ENCODE measurements at places on chromosomes 16 and 17. TPM values are rescaled to one million over a fixed set of nuclear protein-coding genes. Genes with fewer than 3 reads are reported as not detected.

- H3K4me3 ChIP-seq, result peak within 1 kb of the TSS; percentile 75
- H3K27me3 ChIP-seq, result no peaks in the 10 kb centered on the region
- no peaks in the 10 kb centered on the region for H3K36me3 ChIP-seq
- no peak for DNase-seq
Measured at GRCh38 chr16:23678430-23679273, at the start of gene PLK1. Gene PLK1, plus strand, starts transcription at chr16:23678889. Its CDS starts 44 bp downstream, at chr16:23678933.

- H3K27ac ChIP-seq, result no peak overlapping the region
- peaks cover 68% of the 10 kb centered on the region for H3K36me3 ChIP-seq
- DNase-seq, result no peak
- H3K27me3 ChIP-seq, result no peaks in the 10 kb centered on the region
- H3K4me3 ChIP-seq, result no peak overlapping the region
- H3K4me1 ChIP-seq, result no peaks in the 10 kb centered on the region
Measured at GRCh38 chr16:23353440-23353839, 51.3 kb downstream of the SCNN1B start.

DNA sequence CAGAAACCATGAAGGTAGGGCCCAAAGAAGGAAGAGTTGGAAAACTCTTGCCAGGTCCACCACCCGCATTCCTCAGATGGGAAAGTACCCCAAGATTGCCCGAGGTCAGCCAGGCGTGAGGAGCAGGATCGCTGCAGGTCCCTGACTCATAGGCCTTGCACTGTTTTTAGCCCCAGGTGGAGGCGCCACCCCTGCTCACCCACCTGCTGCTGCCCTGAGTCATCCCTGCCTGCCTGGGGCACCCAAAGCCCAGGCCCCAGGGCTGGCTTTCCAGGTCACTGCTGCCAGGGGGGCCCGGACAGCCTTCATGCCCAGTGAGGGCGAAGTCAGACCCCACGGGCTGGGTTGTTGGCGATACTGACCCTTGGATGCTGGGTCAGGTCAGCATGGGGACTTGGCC, 100.9 kb downstream of the AMFR start:
- no peak overlapping the region for H3K4me3 ChIP-seq
- no peaks in the 10 kb centered on the region for H3K36me3 ChIP-seq
- no peaks in the 10 kb centered on the region for H3K4me1 ChIP-seq
- H3K27ac ChIP-seq, result no peak overlapping the region
- no peaks in the 10 kb centered on the region for H3K27me3 ChIP-seq

DNA sequence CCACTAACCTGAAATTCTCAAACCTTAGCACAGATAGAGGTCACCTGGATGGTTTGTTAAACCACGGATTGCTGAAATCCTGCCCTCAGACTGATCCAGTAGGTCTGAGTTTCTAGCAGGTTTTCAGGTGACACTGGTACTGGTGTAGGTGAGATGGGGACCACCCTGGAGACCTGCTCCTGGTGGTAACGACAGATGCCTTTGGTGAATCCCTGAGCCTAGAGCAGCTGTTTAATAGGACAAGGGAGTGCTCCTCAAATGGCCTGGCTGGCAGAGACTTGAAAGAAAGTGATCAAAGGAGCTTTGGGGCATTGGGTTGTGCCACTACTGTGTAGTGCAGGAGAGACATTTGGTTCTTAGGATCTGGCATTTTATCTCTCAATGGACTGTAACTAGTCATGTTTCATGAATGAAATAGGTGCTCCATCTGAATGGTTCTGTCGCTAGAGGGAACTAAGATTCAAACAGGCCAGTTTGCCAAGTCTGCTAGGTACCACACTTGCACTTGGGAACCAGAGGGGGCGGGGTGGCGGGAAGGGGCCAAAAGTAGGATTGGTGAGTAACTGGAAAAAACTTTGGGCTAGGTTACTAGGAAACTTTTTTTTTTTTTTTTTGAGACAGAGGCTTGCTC, 2.9 kb upstream of the IFI35 start:
- H3K4me3 ChIP-seq, result no peak overlapping the region
- DNase-seq, result no peak
- H3K27ac ChIP-seq, result no peak overlapping the region
- peaks cover 56% of the 10 kb centered on the region for H3K36me3 ChIP-seq

DNA sequence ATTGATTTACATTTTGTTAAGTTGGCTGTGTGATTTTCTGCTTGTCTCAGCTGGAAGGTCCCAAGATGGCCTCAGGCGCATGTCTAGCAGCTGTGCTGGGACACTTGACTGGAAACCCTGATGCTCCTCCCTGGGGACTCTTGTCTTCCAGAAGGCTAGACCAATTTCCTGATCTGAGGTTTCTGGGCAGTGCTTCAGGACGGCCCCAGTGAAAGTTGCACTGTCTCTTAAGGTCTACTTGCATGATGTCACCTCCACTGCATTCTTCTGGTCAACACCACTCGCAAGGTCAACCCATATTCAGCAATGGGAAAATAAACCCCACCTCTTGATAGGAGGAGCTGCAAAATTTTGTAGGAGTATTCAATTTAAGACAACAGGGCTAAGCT, 116.0 kb downstream of the SALL1 start:
- H3K4me3 ChIP-seq, result no peak overlapping the region
- DNase-seq, result no peak
- H3K27me3 ChIP-seq, result no peaks in the 10 kb centered on the region
- H3K27ac ChIP-seq, result no peak overlapping the region

- H3K27ac ChIP-seq, result peak overlapping the region; percentile 58
- no peaks in the 10 kb centered on the region for H3K36me3 ChIP-seq
- peaks cover 29% of the 10 kb centered on the region for H3K4me1 ChIP-seq
- no peaks in the 10 kb centered on the region for H3K27me3 ChIP-seq
- DNase-seq, result no peak
- H3K4me3 ChIP-seq, result no peak overlapping the region
Measured at GRCh38 chr16:79843631-79844043, 243.1 kb upstream of the MAF start.

GRCh38 chr16:48622456-48623303, 12.7 kb upstream of the N4BP1 start:
- H3K27me3 ChIP-seq, result no peaks in the 10 kb centered on the region
- H3K36me3 ChIP-seq, result no peaks in the 10 kb centered on the region
- H3K4me1 ChIP-seq, result peaks cover 17% of the 10 kb centered on the region

The CDH5 gene
- 21.6 TPM for total RNA-seq

DNA sequence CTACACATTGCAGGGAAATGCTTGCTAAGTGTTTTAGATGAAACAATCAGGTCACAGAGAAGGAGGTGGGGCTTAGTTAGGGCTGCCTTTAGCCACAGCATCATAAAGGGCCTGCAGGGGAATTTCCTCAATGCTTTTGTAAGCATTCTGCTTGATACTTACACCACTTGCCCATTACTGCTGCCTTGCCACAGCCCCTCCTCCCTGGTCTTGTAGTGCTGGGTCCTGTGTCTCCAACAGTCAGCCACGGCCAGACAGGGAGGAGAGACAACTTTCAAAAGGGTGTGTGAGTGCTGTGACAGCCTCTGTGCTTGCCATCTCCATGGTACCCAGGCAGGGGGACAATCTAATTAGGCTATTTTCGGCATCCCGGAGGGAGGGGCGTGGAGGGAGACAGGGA, 111.2 kb downstream of the SHISA9 start:
- DNase-seq, result no peak
- H3K27ac ChIP-seq, result no peak overlapping the region
- H3K27me3 ChIP-seq, result no peaks in the 10 kb centered on the region
- no peaks in the 10 kb centered on the region for H3K4me1 ChIP-seq
- no peak overlapping the region for H3K4me3 ChIP-seq

GRCh38 chr16:5615868-5616642, 518.5 kb upstream of the EEF2KMT start:
- no peaks in the 10 kb centered on the region for H3K4me1 ChIP-seq
- H3K36me3 ChIP-seq, result no peaks in the 10 kb centered on the region
- peak overlapping the region; percentile 5 for H3K4me3 ChIP-seq
- DNase-seq, result no peak
- no peaks in the 10 kb centered on the region for H3K27me3 ChIP-seq

DNA sequence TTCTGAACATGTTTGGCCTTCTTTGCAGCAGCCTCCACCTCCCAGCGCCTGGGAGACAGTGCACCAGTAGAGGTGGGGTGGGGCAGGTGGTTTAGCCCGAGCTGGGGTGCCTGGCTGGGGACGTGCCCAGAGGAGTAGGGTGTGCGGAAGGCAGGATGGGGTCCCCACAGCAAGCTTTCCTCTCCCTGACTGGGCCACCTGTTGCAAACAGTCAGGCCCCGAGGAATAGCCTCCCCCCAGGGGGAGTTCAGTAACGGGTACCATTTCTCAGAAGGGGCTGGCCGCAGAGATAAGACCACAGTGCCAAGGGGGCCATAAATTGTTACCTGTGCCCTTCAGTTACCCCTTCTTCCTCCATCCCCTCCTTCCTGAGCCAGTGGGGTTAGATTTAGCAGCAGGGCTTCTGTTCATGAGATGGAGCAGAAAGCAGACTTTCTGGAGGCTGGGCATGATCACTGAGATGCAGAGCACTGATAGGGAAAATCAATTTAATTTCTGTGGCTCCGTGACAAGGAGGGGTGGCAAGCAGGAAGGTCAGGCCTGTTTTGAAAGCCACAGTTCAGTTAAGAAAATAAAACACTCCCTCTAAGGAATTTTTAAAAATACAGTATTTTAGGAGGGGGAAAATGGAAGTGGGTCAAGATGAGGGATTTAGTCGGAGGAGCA, 181.9 kb downstream of the MSI2 start:
- H3K4me3 ChIP-seq, result no peak overlapping the region
- peaks cover 25% of the 10 kb centered on the region for H3K4me1 ChIP-seq
- DNase-seq, result no peak
- no peak overlapping the region for H3K27ac ChIP-seq

DNA sequence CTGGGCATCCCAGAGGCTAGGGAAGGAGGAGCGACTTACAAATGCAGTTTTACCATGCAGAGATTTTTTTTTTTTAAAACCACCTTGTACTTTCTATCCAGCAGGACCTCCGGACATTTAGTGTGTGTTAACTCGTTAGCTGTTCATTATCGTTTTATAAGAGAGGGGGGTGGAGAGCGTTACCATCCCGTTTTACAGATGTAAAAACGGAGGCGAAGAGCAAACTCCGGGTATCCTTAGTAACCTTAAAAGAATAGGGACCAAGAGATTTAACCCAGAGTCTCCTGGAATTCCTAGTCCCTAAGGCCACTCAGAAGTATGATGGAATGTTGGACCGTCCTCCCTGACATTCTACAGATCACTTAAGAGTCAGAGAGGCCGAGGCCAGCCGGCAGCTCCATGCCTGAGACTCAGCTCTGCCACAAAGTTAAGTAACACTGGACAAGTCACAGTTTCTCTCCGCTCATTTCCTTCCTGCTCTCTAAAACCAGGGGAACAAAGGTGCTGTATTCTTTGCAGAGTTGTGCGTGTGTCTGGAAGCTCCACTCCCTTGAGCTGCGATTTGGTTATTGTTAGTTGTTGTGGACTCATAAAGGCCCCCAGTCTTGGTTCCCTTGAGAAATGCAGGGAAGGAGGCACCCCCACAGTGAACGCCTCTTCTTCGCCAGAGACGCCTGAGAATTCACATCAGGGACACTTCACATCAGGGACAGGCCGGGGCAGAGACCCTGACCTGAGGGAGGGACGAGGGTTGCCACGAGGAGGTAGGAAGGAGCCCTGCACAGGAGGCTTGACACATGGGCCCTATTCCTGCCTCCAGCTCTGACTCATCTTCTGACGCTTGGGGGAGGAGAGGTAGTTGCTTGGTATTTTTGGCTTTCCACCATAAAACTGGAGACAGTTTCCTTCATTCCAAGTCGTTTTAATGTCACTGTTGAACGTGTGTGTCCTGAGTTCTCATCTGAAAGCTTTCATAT, 1.2 kb downstream of the DUSP14 start:
- no peaks in the 10 kb centered on the region for H3K36me3 ChIP-seq
- peak overlapping the region; percentile 74 for H3K4me3 ChIP-seq

The CCL15 gene
- not detected for total RNA-seq

The GRIN2C gene
- total RNA-seq, result 4.6 TPM

DNA sequence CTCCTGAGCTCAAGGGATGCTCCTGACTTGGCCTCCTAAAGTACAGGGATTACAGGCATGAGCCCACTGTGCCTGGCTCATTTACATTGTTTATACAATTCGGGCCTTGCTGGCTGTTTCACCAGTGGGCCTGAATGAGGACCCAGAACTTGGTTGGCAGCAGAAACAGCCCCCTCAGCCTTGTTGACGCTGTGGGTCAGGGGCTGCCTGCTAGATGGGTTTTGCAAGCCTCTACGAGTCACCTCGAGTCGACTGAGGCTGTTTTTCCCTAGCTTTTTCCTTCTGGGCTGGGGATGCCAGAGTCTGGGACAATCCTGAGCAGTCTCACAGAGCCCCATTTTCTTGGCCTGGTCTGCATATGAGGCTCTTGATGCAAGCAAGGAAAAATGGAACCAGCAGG, 16.1 kb downstream of the PPL start:
- peak overlapping the region; percentile 69 for H3K27ac ChIP-seq
- H3K4me3 ChIP-seq, result no peak overlapping the region
- H3K27me3 ChIP-seq, result no peaks in the 10 kb centered on the region
- peaks cover 3% of the 10 kb centered on the region for H3K36me3 ChIP-seq

GRCh38 chr17:82148997-82149396, 51.0 kb upstream of the FASN start:
- H3K36me3 ChIP-seq, result no peaks in the 10 kb centered on the region
- no peak overlapping the region for H3K4me3 ChIP-seq
- H3K27me3 ChIP-seq, result no peaks in the 10 kb centered on the region
- H3K4me1 ChIP-seq, result peaks cover 37% of the 10 kb centered on the region
- H3K27ac ChIP-seq, result no peak overlapping the region
- DNase-seq, result no peak

The EFNB3 gene
- total RNA-seq, result 1.9 TPM

- DNase-seq, result no peak
- peaks cover 7% of the 10 kb centered on the region for H3K27me3 ChIP-seq
- H3K27ac ChIP-seq, result no peak overlapping the region
- H3K36me3 ChIP-seq, result peaks cover 9% of the 10 kb centered on the region
- no peak overlapping the region for H3K4me3 ChIP-seq
Measured at GRCh38 chr16:1346422-1347285, 5.0 kb downstream of the TSR3 start.

The BOLA2 gene
- 10.7 TPM for total RNA-seq

GRCh38 chr16:86501989-86502855, 8.1 kb upstream of the FOXF1 start:
- H3K27ac ChIP-seq, result peak overlapping the region; percentile 95
- DNase-seq, result no peak
- H3K4me3 ChIP-seq, result peak overlapping the region; percentile 64
- peaks cover 100% of the 10 kb centered on the region for H3K27me3 ChIP-seq

The ST6GALNAC2 gene
- 15.2 TPM for total RNA-seq

The KRTAP1-1 gene
- not detected for total RNA-seq

GRCh38 chr17:71237903-71238538, 882.8 kb upstream of the SOX9 start:
- H3K36me3 ChIP-seq, result no peaks in the 10 kb centered on the region
- H3K27ac ChIP-seq, result no peak overlapping the region
- H3K27me3 ChIP-seq, result no peaks in the 10 kb centered on the region
- H3K4me3 ChIP-seq, result no peak overlapping the region
- no peaks in the 10 kb centered on the region for H3K4me1 ChIP-seq
